Stimulated activated CD4-positive, alpha-beta T cell treated with anti-CD3 and anti-CD28 coated beads, Interleukin-2, amount 100 ng/mL, for 24 hours (primary cell): ENCODE measurements at places on chromosomes 5 and 9.

DNA sequence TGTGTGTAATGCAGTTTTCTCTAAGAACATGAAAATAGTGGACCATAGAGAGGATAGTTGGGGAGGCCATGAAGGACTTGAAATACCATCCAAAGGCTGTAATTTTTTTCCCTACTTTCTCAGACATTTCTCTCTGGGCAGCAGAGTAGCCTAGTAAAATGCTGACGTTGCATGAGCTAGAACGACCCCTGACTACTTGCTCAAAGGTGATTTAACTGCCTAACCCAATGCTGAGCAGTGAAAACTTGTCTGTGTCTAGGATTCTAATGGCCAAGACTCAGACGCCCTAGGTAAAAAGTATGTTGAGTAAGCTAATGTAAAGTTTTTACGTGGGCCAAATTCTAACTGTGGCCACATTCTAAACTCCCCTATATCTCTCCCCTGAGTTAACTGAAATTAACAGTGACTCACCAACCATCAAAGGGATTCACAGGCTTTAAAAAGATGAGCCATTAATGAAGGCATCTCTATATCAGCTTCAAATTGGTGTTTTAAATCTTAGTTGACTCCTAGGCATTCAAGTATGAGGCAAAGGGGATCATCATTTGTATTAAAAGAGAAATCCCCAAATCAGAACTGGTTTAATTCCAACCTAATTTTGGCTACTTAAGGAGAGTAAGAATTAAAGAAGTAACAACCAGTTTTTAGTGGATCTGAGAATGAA is 121.0 kb upstream of the GAS1 start:
- no peak for DNase-seq

DNA sequence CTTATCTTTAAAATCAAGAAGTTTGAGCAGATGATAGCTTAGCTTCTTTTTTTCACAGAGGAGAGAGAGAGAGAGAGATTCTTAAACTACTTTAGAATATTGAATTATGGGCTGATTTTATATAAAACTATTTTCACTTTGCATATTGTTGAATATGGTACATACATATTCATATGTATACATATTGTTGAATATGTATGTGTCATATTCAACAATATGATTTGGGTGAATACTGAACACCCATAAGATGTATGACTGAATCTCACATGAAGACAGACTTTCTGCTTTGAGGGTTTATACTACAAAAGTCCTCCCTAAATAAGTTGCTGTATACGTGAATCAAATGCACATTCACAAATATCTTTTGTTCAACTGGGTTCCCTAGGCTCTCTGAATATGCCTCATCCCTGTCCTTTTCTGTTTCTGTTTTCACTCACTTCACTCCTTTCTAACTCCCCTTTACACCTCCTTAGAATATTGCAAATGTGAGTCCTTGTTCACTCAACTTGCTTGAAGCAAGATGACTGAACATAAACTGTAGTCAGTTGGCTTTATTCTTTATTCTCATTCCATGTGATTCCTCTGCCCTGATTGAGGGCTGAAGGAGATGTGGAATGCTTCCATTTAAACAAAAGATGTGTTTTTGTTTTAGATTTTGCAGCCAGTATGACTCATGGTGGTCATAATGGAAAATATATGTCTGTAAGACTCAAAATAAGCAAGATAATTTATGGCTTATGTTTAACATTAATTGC is 225.4 kb upstream of the DAB2 start:
- DNase-seq = no peak

DNA sequence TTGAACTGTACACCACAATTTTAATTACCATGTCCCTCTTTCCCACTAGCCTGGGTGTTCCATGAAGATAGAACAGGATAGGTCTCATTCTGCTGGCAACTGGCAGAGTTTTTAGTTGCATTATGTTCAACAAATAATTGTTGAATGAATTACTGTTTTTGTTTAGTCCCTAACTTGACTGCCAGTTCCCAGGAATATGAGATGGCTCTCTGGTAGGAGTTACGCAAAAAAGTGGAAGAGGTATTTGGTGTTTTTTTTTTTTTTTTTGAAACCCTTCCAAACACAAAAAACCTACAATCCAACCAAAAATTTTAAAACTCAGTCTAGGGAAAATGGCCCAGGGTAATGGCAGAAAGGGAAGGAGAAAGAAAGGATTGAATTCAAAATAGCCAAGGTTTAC is 153.6 kb downstream of the GNAQ start:
- DNase-seq = no peak

- no peak for DNase-seq
Observed at GRCh38 chr5:179698935-179699615, at the start of gene CANX. TSS of gene CANX (plus strand) at chr5:179698967. CDS start at chr5:179705682, 6,715 bp downstream.

- DNase-seq = no peak
Observed at GRCh38 chr9:9612270-9612669, 1000.5 kb downstream of the PTPRD start.

DNA sequence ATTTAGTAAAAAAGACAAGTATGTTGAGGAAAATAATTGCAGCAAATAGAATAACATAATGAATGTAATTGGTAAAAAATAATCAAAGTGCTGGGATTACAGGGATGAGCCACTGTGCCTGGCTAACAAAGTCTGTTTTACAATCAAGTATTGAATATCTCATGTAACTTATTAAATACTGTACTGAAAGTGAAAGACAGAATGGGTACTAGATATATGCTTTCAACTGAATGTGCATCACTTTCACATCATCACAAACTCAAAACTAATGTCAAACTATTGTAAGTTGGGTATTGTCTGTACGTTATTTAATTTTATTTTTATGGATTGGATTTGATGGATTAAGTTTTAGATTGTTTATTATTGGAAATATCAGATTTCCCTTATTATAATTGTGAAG is 58.9 kb downstream of the LURAP1L start:
- no peak for DNase-seq

- DNase-seq = no peak
Observed at GRCh38 chr9:94010980-94011533, 55.9 kb upstream of the BARX1 start.

DNA sequence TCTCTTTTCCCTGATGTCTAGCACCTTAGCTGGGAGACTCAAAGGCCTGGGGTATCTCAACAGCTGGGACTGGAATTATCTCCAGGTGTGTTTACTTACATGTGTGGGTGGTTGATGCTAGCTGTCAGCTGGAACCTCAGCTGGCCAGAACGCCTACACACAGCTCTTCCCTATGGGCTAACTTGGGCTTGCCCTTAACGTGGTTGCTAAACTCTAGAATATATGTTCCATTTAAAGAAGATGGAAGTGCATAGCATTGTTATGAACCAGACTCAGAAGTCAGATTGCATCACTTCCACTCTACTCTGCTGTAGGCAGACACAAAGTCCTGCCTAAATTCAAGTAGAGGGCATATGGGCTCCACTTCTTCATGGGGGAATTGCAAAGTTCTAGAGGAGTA is 29.3 kb downstream of the SGCD start:
- no peak for DNase-seq

DNA sequence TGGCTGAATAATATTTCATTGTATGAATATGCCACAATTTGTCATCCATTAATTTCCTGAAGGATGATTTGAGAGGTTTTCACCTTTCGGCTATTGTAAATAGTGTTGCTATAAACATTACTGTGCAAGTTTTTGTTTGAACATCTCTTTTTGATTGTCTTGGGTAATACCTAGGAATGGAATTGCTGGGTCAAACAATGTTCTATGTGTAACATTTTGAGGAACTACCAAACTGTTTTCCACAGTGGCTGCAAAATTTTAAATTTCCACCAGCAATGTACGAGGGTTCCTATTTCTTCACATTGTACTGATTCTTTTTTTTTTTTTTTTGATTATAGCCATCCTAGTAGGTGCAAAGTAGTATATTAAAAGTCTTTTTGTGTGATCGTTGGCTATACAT is 63.8 kb upstream of the ANKH start:
- no peak for DNase-seq
